ENCODE measurements at places on chromosomes 6 and 20. TPM values are rescaled to one million over a fixed set of nuclear protein-coding genes. Genes with fewer than 3 reads are reported as not detected.
A peak's percentile ranks its signal among the peaks of the same experiment; 100 is the strongest.

Gene DLK2
- 0.75 TPM for total RNA-seq

GRCh38 chr6:157169656-157170055, 153.7 kb downstream of the TMEM242 start:
- DNase-seq, result no peak

- DNase-seq, result peak; percentile 52
Observed at GRCh38 chr6:118618676-118619377, 32.6 kb downstream of the CEP85L start.

Gene SIM1
- total RNA-seq, result not detected

Gene CST7
- not detected for total RNA-seq

DNA sequence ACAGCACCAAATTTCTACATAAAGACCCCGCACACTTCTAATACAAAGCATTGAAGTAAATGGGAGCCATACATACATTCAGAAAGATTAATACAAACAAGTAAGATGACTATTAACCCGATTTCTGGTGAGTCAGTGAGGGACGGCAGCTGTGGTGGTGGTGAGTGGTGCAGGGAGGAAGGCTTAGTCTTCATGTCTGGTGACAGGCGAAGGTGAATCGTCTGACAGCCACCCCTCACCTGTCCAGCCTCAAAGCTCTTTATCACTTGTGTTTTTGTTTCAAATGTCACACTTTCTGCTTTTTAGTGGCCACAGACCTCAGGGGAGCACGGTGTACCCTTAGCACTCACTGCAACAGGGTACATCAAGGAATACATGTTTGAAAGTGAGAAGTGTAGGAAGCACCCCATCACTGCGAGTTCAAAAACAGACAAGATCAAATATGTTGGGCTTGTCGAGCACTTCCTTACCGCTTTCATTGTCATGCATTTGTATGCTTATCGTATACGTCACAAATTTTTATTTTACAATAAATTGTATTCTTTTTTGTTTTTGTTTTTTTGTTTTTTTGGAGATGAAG, 63.5 kb downstream of the IRF4 start:
- no peak for DNase-seq

Gene TMC2
- total RNA-seq, result not detected

- no peak for DNase-seq
Observed at GRCh38 chr20:21387528-21387927, 9.8 kb downstream of the NKX2-4 start.

GRCh38 chr6:91268941-91269340, 682.1 kb upstream of the MAP3K7 start:
- no peak for DNase-seq

Gene SCRT2
- total RNA-seq, result not detected

Gene MARCKS
- total RNA-seq, result 153 TPM

Gene GSTA2
- 65.4 TPM for total RNA-seq

Gene C20orf144
- total RNA-seq, result 0.51 TPM

Gene RHAG
- total RNA-seq, result not detected

- DNase-seq, result no peak
Observed at GRCh38 chr20:2301164-2301622, 5.4 kb downstream of the TGM3 start.

DNA sequence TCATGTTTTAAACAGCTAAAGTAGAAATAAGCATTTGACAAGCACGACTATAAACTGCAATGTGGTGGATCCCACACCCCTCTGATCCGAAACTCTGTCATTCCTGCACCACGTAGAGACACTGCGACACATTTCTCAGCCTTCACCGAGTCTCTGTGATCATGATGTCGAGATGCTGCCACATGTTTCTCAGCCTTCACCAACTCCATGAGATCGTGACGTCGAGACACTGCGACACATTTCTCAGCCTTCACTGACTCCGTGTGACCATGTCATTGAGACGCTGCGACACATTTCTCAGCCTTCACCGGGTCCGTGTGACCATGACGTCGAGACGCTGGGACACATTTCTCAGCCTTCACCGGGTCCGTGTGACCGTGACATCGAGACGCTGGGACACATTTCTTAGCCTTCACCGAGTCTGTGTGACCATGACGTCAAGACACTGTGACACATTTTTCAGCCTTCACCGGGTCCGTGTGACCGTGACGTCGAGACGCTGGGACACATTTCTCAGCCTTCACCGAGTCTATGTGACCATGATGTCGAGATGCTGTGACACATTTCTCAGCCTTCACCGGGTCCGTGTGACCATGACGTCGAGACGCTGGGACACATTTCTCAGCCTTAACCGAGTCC, 143.0 kb downstream of the TTLL2 start:
- no peak for DNase-seq

Gene SYTL3
- 1.1 TPM for total RNA-seq

Measured in Caco-2 (cell line).